Chondrocyte (in vitro differentiated cells): ENCODE measurements at places on chromosomes 2 and 18. TPM values are rescaled to one million over a fixed set of nuclear protein-coding genes. Genes with fewer than 3 reads are reported as not detected.

CYP27C1 gene
- total RNA-seq: 11.7 to 17.2 TPM (median 13.4 TPM) in 3 replicates

CCDC148 gene
- 0.52 to 1.5 TPM (median 1.4 TPM) in 3 replicates for total RNA-seq

DIPK1C gene
- not detected in 3 replicates for total RNA-seq

CXCR1 gene
- not detected in 3 replicates for total RNA-seq

ALPI gene
- total RNA-seq: not detected in 3 replicates

MEP1B gene
- total RNA-seq: not detected in 3 replicates

ITGA6 gene
- total RNA-seq: 3.4 to 5.7 TPM (median 5.0 TPM) in 3 replicates

MOGAT1 gene
- total RNA-seq: not detected in 3 replicates

NCKAP5 gene
- 0.51 to 1.9 TPM (median 0.87 TPM) in 3 replicates for total RNA-seq

SERPINB5 gene
- total RNA-seq: 0.24 TPM in 1 of 3 replicates, not detected in the others

- no peak for DNase-seq
- H3K4me3 ChIP-seq: no peak within 1 kb of the TSS
- no peaks in the 10 kb centered on the region for H3K36me3 ChIP-seq
Observed at GRCh38 chr2:162152147-162152546, at the start of gene GCG. GCG (minus strand) TSS chr2:162152247; CDS start chr2:162149178, 3,069 bp downstream.

GRCh38 chr18:69996951-69997798 is 49.5 kb upstream of the CD226 start:
- DNase-seq: no peak
- H3K27me3 ChIP-seq: no peaks in the 10 kb centered on the region
- H3K27ac ChIP-seq: peak overlapping the region; percentile 49
- peaks cover 33% of the 10 kb centered on the region for H3K4me1 ChIP-seq

- peaks cover 2% of the 10 kb centered on the region for H3K36me3 ChIP-seq
- peaks cover 69% of the 10 kb centered on the region for H3K4me1 ChIP-seq
- H3K27me3 ChIP-seq: no peaks in the 10 kb centered on the region
- peak overlapping the region; percentile 5 for H3K4me3 ChIP-seq
- DNase-seq: peak; percentile 37
Observed at GRCh38 chr2:85997017-85997970, 108.4 kb downstream of the POLR1A start.

GRCh38 chr2:10407841-10408648 is 40.1 kb downstream of the ODC1 start:
- H3K36me3 ChIP-seq: peaks cover 2% of the 10 kb centered on the region
- H3K4me3 ChIP-seq: no peak overlapping the region
- no peak for DNase-seq
- peaks cover 57% of the 10 kb centered on the region for H3K4me1 ChIP-seq
- H3K27ac ChIP-seq: peak overlapping the region; percentile 58

DNA sequence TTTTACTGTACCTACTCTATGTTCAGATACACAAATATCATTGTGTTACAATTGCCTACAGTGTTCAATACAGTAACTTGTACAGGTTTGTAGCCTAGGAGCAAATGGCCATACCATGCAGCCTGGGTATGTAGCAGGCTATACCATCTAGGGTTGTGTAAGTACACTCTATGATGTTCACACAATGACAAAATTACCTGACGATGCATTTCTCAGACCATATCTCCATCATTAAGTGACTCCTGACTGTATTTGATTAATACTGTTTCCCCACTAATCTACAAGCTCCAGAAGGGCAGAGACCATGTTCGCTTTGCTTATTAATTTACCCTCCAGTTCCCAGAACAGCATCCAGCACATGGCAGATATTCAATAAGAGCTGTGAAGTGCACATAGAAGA is 372.2 kb downstream of the METTL4 start:
- H3K27me3 ChIP-seq: peaks cover 2% of the 10 kb centered on the region
- H3K4me3 ChIP-seq: no peak overlapping the region
- no peaks in the 10 kb centered on the region for H3K36me3 ChIP-seq
- H3K27ac ChIP-seq: no peak overlapping the region
- H3K4me1 ChIP-seq: no peaks in the 10 kb centered on the region

GRCh38 chr18:22767653-22768052 is 165.5 kb upstream of the RBBP8 start:
- H3K27me3 ChIP-seq: peaks cover 3% of the 10 kb centered on the region
- H3K4me3 ChIP-seq: no peak overlapping the region
- H3K4me1 ChIP-seq: no peaks in the 10 kb centered on the region
- no peak overlapping the region for H3K27ac ChIP-seq
- peaks cover 3% of the 10 kb centered on the region for H3K36me3 ChIP-seq

DNA sequence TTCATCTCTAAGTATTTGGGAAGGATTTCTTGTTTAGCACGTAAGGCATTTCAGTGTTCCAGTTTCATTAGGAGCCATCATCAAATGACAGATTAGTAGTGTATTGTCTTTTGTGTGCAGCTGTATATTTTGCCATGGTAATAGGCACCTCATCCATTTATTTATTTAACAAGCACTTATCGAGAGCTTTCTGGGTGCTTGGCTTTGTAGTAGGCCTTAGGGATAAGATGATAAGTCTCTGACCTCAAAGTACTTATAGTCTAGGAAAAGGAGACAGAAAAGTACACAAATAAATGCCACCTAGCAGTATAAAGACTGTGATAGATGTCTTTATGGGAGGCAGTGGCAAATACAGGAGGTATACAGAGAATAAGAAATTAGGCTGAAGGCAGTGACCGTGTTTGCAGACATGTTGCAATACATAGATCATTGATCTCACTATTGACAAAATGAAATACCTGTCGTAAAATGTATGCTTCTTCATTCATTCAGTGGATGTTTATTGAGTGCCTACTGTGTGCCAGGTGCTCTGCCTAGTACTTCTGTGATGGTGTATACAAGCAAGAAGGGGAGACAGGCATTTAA is 265.9 kb downstream of the SETBP1 start:
- no peak overlapping the region for H3K4me3 ChIP-seq
- no peak overlapping the region for H3K27ac ChIP-seq
- no peak for DNase-seq
- no peaks in the 10 kb centered on the region for H3K27me3 ChIP-seq

DNA sequence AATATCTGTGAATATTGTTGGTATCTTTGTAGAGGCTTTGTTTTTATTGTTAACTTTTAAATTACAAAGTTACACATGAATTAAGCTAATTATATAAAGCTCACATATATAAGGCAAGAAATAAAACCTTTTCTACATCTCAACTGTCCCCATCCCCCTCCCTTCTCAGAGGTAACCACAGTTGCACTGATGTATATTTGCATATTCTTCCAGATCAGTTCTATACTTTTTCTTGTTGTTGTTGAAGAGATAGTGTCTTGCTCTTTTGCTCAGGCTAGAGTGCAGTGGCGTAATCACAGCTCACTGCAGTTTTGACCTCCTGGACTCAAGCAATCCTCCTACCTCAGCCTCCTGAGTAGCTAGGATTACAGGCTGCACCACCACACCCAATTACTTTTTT is 36.0 kb upstream of the CDC42EP3 start:
- H3K4me3 ChIP-seq: no peak overlapping the region
- H3K27ac ChIP-seq: no peak overlapping the region
- H3K27me3 ChIP-seq: no peaks in the 10 kb centered on the region
- H3K4me1 ChIP-seq: peaks cover 35% of the 10 kb centered on the region
- no peaks in the 10 kb centered on the region for H3K36me3 ChIP-seq

- no peak overlapping the region for H3K27ac ChIP-seq
- DNase-seq: no peak
- H3K27me3 ChIP-seq: no peaks in the 10 kb centered on the region
- no peak overlapping the region for H3K4me3 ChIP-seq
- H3K36me3 ChIP-seq: no peaks in the 10 kb centered on the region
Observed at GRCh38 chr2:210862283-210863065, 306.1 kb downstream of the CPS1 start.

DNA sequence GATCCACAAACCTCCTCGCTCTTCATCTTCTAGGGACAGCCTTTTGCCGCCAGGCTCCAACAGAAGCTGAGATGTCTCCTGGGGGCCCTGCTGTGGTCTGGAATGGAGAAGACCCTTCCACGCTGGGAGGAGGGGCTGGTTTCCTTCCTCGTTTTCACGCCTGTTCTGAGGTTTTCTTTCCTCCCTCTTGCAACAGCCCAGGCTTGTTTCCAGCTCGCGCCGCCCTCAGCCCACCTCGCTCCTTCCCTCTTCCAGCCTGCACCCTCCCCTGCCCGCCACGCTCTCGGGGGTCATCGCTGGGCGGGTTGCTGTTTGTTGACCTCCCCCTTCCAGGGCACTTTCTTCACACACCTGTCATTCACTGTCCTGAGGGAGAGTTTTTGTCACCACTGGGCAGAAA is 55.4 kb downstream of the VAPA start:
- no peak overlapping the region for H3K4me3 ChIP-seq
- H3K27ac ChIP-seq: no peak overlapping the region
- no peak for DNase-seq
- H3K4me1 ChIP-seq: peaks cover 22% of the 10 kb centered on the region

- no peaks in the 10 kb centered on the region for H3K36me3 ChIP-seq
- H3K27me3 ChIP-seq: no peaks in the 10 kb centered on the region
- peaks cover 10% of the 10 kb centered on the region for H3K4me1 ChIP-seq
Observed at GRCh38 chr2:222866358-222866960, 5.6 kb downstream of the ACSL3 start.

GRCh38 chr2:218406949-218407618 is 7.4 kb downstream of the CTDSP1 start:
- peaks cover 10% of the 10 kb centered on the region for H3K36me3 ChIP-seq
- no peak for DNase-seq
- peak overlapping the region; percentile 72 for H3K4me3 ChIP-seq
- peak overlapping the region; percentile 80 for H3K27ac ChIP-seq

- H3K4me3 ChIP-seq: no peak overlapping the region
- no peak for DNase-seq
- peaks cover 11% of the 10 kb centered on the region for H3K4me1 ChIP-seq
- no peaks in the 10 kb centered on the region for H3K36me3 ChIP-seq
- no peak overlapping the region for H3K27ac ChIP-seq
Observed at GRCh38 chr18:45834306-45834705, 8.8 kb downstream of the SIGLEC15 start.

DNA sequence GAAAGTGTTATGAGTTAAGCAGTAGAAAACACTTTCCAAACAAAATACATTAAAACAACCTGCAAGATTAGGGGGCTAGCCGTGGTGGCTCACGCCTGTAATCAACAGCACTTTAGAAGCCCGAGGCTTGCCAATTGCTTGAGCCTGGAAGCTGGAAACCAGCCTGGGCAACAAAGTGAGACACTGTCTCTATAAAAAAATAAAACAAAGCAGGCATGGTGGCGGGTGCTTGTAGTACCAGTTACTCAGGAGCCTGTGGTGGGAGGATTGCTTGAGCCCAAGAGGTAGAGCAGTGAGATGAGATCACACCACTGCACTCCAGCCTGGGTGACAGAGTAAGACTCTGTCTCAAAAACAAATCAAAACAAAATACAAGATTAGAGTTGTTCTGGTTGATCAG is 208.3 kb downstream of the ERBB4 start:
- H3K27ac ChIP-seq: no peak overlapping the region
- peaks cover 6% of the 10 kb centered on the region for H3K4me1 ChIP-seq
- H3K4me3 ChIP-seq: no peak overlapping the region
- no peaks in the 10 kb centered on the region for H3K36me3 ChIP-seq
- no peaks in the 10 kb centered on the region for H3K27me3 ChIP-seq

- peaks cover 21% of the 10 kb centered on the region for H3K4me1 ChIP-seq
- peaks cover 2% of the 10 kb centered on the region for H3K36me3 ChIP-seq
- no peak overlapping the region for H3K27ac ChIP-seq
Observed at GRCh38 chr2:178008636-178009289, 63.8 kb downstream of the PDE11A start.

- peaks cover 26% of the 10 kb centered on the region for H3K36me3 ChIP-seq
- no peaks in the 10 kb centered on the region for H3K27me3 ChIP-seq
Observed at GRCh38 chr2:43950383-43951008, 45.3 kb downstream of the LRPPRC start.

DNA sequence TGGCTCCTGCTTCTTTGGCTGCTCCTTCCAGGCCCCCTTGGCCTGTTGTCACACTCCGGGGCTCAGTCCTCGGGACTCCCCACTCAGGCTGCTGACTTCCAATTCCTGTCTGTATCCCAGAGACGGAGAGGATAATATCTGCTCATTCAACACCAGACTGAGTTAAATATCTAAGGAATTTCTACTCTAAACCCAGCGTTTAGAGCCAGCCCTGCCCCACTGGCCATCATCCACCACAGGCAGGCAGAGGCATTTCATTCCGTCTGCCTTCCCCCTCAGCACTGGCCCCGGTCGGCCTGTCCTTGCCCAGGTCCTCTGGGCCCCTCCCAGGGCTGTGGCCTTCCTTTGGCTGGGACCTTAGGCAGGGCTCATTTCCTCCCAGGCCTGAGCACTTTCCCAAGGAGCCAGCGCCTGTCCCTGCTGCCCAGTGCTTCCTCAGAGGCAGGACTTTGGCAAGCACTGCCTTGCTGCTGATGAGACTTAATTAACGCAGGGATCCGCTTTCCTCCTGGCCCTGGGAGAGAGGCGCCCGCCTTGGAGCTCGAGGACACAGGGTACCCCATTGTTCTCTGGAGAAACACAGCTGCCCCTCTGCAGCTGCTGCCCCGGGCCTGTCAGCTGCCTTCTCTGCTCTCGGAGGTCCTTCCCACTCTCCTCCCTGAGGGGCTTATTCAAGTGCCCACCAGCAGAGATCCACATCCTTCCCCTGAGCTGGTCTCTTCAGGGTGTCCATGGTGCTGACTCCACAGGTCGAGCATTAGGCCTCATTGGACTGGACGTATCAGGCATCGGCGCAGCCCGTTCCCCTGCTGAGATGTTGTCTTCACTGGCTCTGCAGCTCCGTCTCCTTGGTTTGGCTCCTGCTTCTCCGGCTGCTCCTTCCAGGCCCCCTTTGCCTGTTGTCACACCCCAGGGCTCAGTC is 42.8 kb downstream of the ATOH8 start:
- peak overlapping the region; percentile 89 for H3K27ac ChIP-seq
- no peak overlapping the region for H3K4me3 ChIP-seq

DNA sequence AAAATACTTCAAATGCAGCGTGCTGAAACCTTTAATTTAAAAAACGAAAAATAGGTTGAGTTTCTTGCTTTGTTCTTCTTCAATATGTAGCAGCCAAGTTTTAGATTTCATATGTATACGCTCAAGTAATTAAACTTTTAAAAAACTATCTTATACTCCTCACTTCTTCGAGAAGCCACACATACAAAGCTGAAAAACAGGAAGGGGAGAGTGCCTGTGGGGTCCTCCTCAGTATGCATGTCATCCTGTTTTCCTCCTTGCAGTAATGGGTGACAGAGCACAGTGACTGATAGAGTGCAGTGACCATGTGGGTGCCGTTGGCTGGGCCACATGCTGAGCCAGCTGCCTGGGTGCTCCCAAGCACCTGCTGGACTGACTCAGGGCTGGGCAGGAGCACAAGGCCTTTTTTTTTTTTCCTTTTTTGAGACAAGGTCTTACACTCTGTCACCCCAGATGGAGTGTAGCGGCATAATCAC is 33.3 kb downstream of the UXS1 start:
- peaks cover 4% of the 10 kb centered on the region for H3K4me1 ChIP-seq
- peaks cover 15% of the 10 kb centered on the region for H3K36me3 ChIP-seq
- H3K4me3 ChIP-seq: no peak overlapping the region
- no peaks in the 10 kb centered on the region for H3K27me3 ChIP-seq

- no peaks in the 10 kb centered on the region for H3K36me3 ChIP-seq
- H3K4me3 ChIP-seq: no peak overlapping the region
- H3K27ac ChIP-seq: no peak overlapping the region
- H3K27me3 ChIP-seq: peaks cover 5% of the 10 kb centered on the region
- DNase-seq: no peak
Observed at GRCh38 chr2:235127931-235128330, 176.1 kb downstream of the SH3BP4 start.
